ENCODE measurements at places on chromosomes 13 and 19.

GRCh38 chr19:43300876-43301765, 31.8 kb upstream of the PSG9 start:
- no peak for DNase-seq

DNA sequence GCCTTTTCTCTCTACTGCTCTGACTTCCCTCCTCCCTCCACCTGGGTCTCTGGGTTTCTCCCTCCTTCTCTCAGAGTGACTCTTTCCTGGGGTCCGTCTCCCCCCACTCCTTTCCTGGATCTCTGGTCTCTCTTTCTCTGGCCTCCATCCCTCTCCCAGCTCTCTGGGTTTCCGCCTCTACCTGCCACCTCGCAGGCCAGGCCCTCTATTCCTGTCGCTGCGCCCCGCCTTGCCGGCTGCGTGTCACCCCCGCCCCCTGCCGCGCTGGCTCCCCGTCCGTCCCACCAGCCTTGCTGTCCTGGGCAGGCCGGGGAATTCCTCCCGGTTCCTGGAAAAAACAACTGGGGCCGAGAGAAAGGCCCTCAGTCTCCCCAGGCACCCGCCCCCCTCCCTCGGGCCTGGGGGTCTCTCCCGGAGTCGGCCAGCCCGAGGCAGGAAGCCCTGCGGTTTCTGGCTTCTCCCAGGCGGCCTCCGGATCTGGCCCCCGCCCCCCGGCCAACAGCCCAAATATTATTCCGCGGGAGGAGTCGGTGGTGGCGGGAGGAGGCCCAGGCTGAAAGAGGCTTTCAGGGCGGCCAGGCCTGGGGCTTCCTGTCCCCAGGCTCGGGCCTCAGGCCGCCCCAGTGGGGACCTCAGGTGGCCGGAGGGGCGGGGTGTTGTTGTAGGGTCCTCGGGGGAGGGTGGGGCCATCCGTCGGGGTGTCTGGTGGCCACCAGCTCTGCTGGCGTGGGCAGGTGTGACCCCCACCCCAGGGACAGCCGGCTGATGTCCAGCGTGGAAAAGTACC, 9.3 kb downstream of the IRF2BP1 start:
- DNase-seq, result no peak

- DNase-seq, result no peak
Measured at GRCh38 chr13:114027826-114028225, 54.0 kb upstream of the C13orf46 start.

GRCh38 chr19:20453425-20453935, 112.1 kb downstream of the ZNF737 start:
- DNase-seq, result no peak

DNA sequence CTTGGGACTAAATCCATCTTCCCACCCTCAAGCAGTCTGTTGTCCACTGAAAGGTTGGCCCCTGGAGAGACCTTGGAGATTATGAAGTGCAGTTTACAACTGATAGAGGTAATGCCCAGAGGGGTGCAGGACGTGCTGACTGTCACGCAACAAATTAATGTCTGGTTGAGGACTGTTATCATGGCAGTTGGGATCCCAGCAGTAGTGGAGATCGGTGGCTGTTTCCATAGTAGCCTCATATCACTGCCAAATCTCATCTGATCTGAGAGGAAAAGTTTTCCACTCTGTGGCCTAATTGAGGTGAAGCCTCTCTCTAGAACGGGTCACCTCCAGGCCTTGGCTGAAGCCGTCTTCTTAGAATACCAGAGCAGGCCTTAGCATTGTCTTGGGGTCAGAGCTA, 4.1 kb downstream of the TECR start:
- DNase-seq, result no peak

DNA sequence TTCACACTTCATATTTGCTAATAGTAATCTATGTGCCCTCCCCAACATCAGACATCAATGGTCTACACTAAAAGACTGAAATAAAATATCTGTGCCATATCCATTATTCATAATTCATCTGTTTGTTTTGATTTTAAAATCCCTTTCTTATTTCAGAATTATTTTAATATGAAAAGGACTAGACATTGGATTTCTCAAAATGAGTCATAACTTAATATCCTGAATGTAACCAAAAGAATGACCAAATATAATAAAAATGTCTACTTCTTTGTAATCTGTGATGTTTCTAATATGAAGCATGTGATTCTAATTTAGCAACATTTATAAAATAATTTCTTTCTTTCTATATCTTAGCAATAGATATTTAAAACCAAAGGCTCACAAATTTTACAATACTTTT, 64.9 kb downstream of the MZT1 start:
- no peak for DNase-seq

- no peak for DNase-seq
Measured at GRCh38 chr19:18002347-18002850, 5.6 kb upstream of the ARRDC2 start.

GRCh38 chr19:39265321-39265916, 2.8 kb upstream of the IFNL2 start:
- no peak for DNase-seq
